ENCODE measurements at places on chromosomes 1 and 21. TPM values are rescaled to one million over a fixed set of nuclear protein-coding genes. Genes with fewer than 3 reads are reported as not detected.

ASCL5 gene
- total RNA-seq: not detected

PODN gene
- 0.24 TPM for total RNA-seq

SLC45A1 gene
- total RNA-seq: 2.2 TPM

DSTYK gene
- 7.4 TPM for total RNA-seq

RHBDL2 gene
- total RNA-seq: not detected

KLHDC9 gene
- 7.2 TPM for total RNA-seq

GPR137B gene
- 23.5 TPM for total RNA-seq

FAM151A gene
- not detected for total RNA-seq

RXRG gene
- not detected for total RNA-seq

LCE1E gene
- total RNA-seq: not detected

SV2A gene
- 2.6 TPM for total RNA-seq

S100A7A gene
- not detected for total RNA-seq

C1orf87 gene
- total RNA-seq: not detected

KRTAP7-1 gene
- not detected for total RNA-seq

FCGR3A gene
- not detected for total RNA-seq

C1QTNF12 gene
- 0.76 TPM for total RNA-seq

LCE3E gene
- not detected for total RNA-seq

SH3D21 gene
- total RNA-seq: 4.0 TPM

PRRX1 gene
- total RNA-seq: 0.93 TPM

TAF13 gene
- total RNA-seq: 48.0 TPM

PI4KB gene
- total RNA-seq: 48.5 TPM

EVA1B gene
- 132 TPM for total RNA-seq

L1TD1 gene
- not detected for total RNA-seq

MMEL1 gene
- total RNA-seq: 0.15 TPM

NEK7 gene
- total RNA-seq: 48.6 TPM

GBP7 gene
- total RNA-seq: not detected

TMEM269 gene
- total RNA-seq: not detected
